ENCODE measurements at places on chromosomes 2 and 18. TPM values are rescaled to one million over a fixed set of nuclear protein-coding genes. Genes with fewer than 3 reads are reported as not detected.
A peak's percentile ranks its signal among the peaks of the same experiment; 100 is the strongest.

GRCh38 chr2:161238560-161239325 is 69.5 kb upstream of the PSMD14 start:
- DNase-seq, result peak; percentile 62

- DNase-seq, result no peak
Observed at GRCh38 chr2:167761465-167762136, 485.8 kb downstream of the STK39 start.

DNA sequence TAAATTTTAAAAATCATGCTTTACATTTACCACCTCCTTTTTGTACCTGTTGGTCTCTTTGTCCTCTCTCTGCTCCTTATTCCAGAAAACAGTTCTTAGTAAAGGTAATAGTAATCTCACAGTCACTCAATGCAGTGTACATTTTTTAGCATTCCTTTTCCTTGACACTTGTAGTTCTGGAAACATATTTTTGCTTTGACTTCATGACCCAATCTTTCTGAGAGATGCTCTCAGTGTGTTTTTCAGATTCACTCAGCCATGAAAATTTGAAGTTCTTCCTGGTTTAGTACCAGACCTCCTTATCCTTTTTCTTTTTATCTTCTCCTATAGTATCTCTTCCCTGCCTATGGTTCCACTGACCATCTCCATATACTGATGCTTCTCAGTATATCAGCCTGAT is 747.5 kb upstream of the ZEB2 start:
- DNase-seq, result no peak

GRCh38 chr18:63099091-63099840 is 220.3 kb downstream of the BCL2 start:
- DNase-seq, result no peak

- no peak for DNase-seq
Observed at GRCh38 chr2:217788669-217789002, 214.2 kb downstream of the TNS1 start.

POTEE gene
- 0.17 TPM for total RNA-seq

DNA sequence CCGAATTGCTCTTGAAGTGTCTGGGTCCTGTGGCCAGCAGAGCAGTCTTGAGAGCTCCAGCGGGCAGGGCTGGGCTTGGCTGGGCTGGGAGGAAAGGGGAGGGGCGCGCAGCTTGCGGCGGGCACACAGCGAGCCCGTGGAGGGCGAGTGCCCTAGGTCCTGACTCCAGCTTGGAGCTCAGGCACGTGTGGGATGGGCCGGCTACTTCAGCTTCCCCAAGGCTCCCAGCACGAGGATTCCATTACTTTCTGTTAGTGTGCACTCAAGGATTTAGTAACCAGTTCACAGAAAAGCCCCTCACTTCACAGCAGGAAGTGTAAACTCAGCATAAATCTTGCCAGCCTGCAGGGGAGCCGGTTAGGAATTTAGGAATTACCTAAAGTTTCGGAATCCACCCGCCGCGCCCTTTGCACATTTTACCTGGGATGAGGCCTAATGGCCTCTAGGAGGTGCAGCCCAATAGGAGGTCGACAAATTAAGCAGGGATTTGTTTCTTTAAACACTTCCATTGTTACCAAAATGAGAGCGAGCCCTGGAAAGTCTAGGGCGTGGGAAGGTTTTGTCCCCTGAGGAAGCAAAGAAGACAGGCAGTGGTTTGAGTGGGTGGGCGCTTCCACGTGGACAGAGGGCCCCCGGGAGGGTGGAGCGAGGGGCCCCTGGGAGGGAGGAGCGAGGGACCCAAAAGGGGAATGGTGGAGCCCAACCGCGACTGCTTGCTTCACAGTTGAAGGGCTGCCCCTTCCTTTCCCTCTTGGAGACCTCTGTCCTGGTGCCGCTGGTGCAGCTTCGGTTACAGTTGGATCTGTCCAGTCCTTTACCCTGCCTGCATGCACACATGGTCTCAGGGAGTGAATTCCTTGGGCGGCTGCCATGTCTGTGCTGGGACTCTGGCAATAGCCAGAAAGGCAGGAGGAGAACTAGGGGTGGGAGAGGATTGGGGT is 93.3 kb downstream of the CTAGE1 start:
- DNase-seq, result peak; percentile 79

DNA sequence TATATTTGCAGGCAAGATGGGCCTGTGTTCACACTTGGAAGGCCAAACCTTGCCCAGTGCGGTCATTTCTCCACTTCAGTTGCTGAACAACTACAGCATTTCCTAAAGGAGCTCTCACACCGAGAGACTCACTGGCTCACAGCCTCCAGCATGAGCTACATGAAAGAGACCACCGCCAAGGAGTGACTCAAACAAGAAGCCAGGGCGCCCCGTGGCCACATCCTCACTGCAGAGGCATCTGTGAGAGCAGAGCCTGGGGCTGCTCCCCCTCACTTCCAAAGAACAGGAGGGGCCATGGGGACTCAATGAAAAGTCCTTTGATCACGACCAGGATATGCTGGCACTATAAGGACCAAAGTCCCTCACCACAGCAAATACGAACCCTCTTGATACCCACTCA is 50.0 kb downstream of the TMEM163 start:
- no peak for DNase-seq

- DNase-seq, result no peak
Observed at GRCh38 chr2:33432871-33433270, 43.6 kb upstream of the RASGRP3 start.

DNA sequence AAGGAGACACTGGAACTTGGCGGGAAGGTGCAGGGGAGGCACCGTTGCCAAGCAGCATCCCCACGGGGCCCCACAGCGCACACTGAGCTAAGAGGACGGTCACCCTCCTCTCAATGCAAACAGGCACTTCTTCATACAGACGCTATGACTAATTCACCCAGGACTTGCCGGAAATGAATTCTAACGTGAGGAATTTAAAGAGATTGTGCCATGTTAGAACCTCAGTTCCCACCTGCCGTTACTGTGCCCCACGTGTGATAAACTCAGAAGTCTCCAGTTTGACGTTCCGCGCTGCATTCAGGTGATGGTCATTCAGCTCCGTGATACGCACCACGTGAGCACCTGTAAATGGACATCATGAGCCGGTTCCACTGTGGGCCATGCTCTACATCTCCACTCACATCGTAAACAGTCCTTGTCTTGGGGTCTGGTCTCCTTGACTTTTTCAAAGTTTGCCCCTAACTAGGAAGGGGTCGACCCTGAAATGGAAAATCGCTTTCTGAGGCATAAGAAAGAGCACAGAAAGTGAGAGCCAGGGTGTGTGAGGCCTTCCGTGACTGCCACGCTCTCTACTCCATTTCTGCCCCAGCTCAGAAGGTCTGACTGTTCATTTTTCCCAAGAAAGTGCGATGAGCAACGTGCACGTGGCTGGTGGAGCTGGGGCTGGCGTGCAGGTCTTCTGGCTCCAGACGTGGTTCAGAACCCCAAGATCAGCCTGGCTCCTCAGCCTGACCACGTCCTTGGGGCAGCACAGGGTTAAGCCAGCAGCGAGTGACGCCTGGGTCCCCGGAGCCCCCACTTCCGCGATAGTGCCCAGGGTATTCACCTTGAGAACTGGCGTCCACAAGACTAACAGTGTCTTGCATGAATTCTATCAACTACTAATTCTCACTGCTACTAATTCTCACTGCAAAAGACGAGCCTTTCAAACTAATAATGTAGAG is 35.1 kb downstream of the TMEM18 start:
- DNase-seq, result no peak

DNA sequence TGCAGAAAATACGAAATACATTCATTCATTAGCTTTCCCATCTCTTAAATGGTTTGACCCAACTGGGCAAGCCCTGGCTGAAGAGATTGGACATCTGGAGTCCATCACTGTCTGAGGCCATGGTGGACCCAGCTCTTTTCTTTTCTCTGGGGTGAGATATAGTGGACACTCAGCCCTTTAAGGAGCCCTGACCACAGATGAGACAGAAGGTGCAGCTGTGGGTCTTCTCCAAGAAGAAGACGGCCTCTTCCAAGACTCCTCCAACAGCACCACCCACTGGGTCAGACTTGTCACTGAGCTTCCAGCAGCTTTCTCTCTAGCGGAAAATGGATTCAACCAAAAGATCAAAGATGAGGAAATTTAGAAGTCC is 27.2 kb downstream of the TWIST2 start:
- DNase-seq, result no peak

SRD5A2 gene
- total RNA-seq, result not detected

DNA sequence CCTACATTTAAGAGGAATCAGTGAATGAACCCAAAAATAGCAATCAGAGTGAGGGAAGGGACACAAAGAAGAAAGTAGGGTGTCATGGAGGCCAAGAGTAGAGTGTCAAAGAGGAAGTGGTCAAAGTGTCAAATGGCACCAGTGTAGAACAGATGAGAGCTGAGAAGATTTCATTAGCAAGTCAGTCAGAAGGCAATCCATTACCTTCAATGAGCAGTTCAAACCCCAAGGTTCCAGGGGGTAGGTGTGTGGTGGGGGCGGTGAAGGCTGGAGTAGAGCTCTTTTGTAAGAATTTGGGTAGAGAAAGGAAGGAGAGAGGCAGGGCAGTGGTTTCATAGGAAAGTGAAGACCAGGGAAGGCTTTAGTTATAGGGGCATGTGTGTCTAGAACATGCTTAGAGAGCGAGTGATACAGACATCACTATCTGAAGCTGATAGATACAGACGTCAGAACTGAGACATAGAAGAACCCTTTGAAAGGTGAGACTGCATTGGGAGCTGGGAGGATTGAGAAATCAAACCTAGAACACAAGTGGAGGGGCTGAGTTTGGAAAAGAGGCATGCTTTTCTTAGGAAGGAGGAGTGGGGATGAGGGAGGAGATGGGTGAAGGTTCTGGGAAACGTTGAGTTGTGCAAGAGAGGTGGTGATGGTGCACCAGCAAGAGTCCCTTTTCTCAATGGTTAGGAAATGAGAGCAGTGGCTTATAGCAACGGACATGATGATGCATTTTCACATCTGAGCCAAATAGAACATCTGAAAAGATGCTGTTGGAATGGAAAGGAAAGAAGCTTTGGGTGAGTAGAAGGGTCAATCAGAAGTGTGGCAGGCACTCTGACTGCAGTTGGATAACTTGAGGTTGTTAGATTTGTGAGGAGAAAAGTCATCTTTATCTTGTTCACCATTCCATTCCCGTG is 48.9 kb upstream of the IL1RL1 start:
- no peak for DNase-seq

- no peak for DNase-seq
Observed at GRCh38 chr2:79740879-79741443, 228.1 kb downstream of the CTNNA2 start.

MAT2A gene
- total RNA-seq, result 258 TPM

- DNase-seq, result no peak
Observed at GRCh38 chr2:238143239-238143951, 4.9 kb downstream of the KLHL30 start.

- no peak for DNase-seq
Observed at GRCh38 chr2:47309472-47309951, 93.4 kb upstream of the MSH2 start.

UGT1A1 gene
- total RNA-seq, result not detected

DNA sequence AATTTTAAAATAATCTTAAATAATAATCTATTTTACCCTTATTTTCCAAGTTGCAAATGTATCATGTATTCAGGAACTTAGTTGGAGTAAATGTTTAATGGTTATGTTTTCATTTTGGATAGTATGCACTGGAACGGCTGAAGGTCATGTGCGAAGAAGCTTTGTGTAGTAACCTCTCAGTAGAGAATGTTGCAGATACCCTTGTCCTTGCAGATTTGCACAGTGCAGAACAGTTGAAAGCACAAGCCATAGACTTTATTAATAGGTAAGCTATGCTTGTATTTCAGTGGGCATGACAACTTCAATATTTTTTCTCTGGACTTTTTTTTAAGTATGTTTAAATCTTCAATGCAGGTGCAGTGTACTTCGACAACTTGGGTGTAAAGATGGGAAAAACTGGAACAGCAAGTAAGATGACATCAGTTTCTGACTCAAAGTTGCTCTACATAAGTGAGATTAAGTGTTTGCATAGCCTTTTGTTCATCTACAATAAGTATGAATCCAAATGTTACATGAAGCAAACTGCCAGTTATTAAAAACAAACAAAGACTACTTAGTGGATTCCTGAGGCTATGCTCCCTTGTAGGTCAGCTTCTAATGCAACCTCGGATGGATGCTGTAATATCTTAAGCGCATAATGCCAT is 63.1 kb downstream of the SPOPL start:
- no peak for DNase-seq

DES gene
- 41.5 TPM for total RNA-seq

DNA sequence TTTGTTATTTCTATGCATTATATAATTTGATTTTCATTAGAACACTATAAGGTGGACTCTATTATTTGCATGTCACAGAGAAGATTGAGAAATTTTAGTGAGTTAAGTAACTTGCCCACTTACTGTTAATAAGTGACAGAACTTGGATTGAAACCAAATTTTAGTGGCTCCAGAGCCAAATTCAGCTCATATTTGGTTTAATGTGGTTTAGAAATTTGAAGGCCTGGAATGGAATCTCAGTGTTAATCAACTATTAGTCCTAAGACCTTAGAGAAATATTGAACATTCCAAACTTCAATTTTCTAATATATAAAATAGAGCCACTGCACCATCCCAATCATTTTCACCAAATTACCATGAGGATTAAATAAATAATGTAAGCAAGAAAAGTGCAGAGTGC is 281.6 kb downstream of the ZNF385B start:
- DNase-seq, result no peak

UGT1A10 gene
- total RNA-seq, result not detected
